ENCODE measurements at places on chromosomes 12 and 14. TPM values are rescaled to one million over a fixed set of nuclear protein-coding genes. Genes with fewer than 3 reads are reported as not detected.

The DPY19L2 gene
- total RNA-seq: 0.22 TPM

- no peaks in the 10 kb centered on the region for H3K27me3 ChIP-seq
- H3K4me3 ChIP-seq: no peak overlapping the region
- H3K36me3 ChIP-seq: peaks cover 4% of the 10 kb centered on the region
- H3K27ac ChIP-seq: no peak overlapping the region
- H3K4me1 ChIP-seq: peaks cover 10% of the 10 kb centered on the region
- no peak for DNase-seq
Observed at GRCh38 chr14:99510556-99511139, 29.4 kb downstream of the CCNK start.

- no peak overlapping the region for H3K4me3 ChIP-seq
- H3K27me3 ChIP-seq: no peaks in the 10 kb centered on the region
- peak overlapping the region; percentile 39 for H3K27ac ChIP-seq
Observed at GRCh38 chr14:61561104-61561503, 134.2 kb upstream of the HIF1A start.

The GCH1 gene
- total RNA-seq: 49.5 TPM

All from right lobe of liver (tissue), 6 donors.